ENCODE measurements at places on chromosomes 2 and 18.

DNA sequence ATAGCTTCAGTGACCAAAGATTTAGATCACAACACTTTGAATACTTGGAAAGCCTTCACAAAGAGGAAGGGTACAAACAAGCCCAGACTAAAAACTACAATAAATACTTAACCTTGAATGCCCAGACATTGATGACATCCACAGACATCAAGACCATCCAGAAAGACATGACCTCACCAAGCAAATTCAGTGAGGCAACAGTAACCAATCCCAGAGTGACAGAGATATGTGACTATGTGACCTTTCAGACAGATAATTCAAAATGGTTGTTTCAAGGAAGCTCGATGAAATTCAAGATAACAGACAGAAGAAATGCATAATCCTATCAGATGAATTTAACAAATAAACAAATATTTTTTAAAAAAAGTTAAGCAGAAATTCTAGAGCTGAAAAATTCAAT, 19.9 kb upstream of the EVA1A start:
- H3K4me1 ChIP-seq: no peaks in the 10 kb centered on the region
- H3K4me3 ChIP-seq: no peak overlapping the region
- H3K36me3 ChIP-seq: no peaks in the 10 kb centered on the region
- H3K27me3 ChIP-seq: peaks cover 6% of the 10 kb centered on the region

DNA sequence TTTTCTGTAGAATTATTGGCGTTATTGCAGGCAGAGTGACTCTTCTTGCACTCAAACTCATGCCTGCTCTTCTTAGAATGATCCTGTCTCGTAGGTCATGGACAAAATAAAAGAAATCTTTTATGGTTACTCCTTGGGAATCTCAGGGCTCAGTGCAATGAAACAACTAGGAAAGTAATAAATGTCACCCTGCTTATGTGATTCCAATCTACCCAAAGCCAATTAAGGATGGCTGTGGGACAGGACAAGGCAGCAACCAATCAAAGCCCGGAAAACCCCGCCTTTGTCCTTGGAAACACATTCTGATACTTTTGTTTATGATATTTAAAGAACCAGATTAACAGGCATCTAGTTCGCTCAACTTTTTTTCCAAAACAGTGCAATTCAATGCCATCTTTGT, 53.0 kb downstream of the GRB14 start:
- no peak overlapping the region for H3K4me3 ChIP-seq
- H3K27ac ChIP-seq: no peak overlapping the region
- no peak for DNase-seq
- no peaks in the 10 kb centered on the region for H3K4me1 ChIP-seq

- no peak for DNase-seq
- no peak overlapping the region for H3K4me3 ChIP-seq
- H3K4me1 ChIP-seq: no peaks in the 10 kb centered on the region
- H3K27me3 ChIP-seq: no peaks in the 10 kb centered on the region
- H3K27ac ChIP-seq: no peak overlapping the region
Measured at GRCh38 chr2:118687192-118687591, 160.3 kb downstream of the EN1 start.

DNA sequence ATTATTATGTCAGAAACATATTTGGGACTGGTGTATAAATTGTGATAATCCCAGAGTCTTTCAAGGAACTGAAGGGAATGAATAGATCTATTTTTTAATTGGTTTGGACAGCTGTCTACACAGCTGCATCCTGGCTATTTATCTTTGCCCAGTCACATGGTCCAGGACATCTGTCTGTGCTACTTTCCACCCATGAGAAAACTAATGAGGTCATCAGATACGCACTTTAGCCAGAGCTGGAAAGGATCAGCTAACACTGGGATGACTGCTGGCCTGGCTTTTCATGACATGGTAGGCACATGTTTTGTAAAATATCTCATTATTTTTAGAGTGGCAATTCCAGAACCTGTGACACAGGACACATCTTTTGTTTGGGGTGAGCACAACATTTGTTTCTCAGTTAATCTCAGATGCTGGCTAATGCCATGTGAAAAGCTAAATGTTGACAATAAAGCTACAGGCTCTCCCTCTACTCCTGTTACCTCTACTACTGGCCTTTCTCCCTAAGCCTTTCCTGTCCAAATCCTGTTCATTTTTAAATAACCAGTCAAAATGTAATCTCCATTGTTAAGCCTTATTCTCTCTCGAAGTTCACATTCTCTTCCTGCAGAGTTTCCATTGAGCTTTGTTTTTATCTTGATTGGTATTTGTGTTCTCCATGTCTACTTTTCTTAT, 500.7 kb downstream of the RIT2 start:
- no peak overlapping the region for H3K4me3 ChIP-seq
- H3K27me3 ChIP-seq: no peaks in the 10 kb centered on the region
- no peak for DNase-seq
- H3K36me3 ChIP-seq: no peaks in the 10 kb centered on the region
- no peak overlapping the region for H3K27ac ChIP-seq
- no peaks in the 10 kb centered on the region for H3K4me1 ChIP-seq

DNA sequence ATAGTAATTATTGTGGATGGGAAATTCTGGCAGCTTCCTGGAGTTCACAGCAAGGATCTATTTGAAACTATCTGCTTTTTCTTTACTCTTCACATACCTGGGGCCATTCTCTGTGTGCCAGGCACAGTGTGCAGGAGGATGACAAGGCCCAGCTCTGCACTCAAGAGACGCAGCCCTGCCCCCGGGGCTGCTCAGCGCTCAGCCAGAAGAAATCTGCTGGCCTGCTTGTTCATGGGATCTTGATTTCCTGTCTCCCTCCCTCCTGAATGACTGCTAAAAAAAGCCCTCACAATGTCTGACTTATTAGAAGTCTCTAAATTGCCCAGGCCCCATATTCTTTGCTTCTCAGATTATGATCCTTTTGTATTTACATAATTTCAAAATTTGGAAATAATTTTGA, 210.9 kb downstream of the DCDC2C start:
- H3K27ac ChIP-seq: no peak overlapping the region
- no peaks in the 10 kb centered on the region for H3K27me3 ChIP-seq
- H3K4me3 ChIP-seq: no peak overlapping the region

- no peaks in the 10 kb centered on the region for H3K4me1 ChIP-seq
- H3K4me3 ChIP-seq: no peak overlapping the region
- DNase-seq: no peak
- H3K27ac ChIP-seq: no peak overlapping the region
Measured at GRCh38 chr2:221068123-221068522, 504.0 kb downstream of the EPHA4 start.

DNA sequence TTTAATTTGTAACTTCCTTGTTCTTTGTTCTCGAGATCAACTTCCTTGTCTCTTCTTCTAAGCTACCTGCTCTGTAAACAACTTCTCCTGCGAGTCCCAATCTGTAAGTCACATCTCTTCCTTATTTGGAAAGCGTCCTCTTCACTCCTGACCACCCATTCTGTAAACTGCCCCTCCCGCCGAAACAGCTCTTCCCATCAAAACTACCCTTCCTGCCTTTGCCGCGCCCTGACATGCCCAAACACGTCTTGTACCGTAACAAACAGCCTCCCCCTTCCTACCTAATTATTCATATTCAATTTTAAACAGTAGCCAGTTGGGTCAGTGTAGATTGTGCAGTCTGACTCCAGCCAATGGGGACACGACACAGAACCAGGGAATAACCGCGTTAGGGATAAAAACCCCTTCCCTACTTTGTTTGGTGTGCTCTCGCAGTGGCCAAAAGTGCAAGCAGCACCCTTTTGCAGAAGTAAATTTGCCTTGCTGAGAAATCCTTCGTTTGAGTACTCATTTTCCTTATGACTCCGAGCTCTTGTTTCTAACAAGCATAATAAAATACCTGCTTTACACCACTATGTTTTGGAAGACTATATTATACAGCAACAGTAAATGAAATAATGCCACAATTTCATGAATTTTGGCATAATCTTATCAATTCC, 39.8 kb downstream of the PIAS2 start:
- H3K4me1 ChIP-seq: peaks cover 8% of the 10 kb centered on the region
- peak; percentile 6 for DNase-seq
- H3K36me3 ChIP-seq: peaks cover 5% of the 10 kb centered on the region
- H3K27ac ChIP-seq: peak overlapping the region; percentile 45
- H3K27me3 ChIP-seq: no peaks in the 10 kb centered on the region
- no peak overlapping the region for H3K4me3 ChIP-seq

- H3K36me3 ChIP-seq: no peaks in the 10 kb centered on the region
- H3K4me3 ChIP-seq: no peak overlapping the region
- DNase-seq: no peak
- H3K27me3 ChIP-seq: no peaks in the 10 kb centered on the region
- H3K27ac ChIP-seq: no peak overlapping the region
- peaks cover 15% of the 10 kb centered on the region for H3K4me1 ChIP-seq
Measured at GRCh38 chr2:98508709-98509066, 64.0 kb downstream of the INPP4A start.

DNA sequence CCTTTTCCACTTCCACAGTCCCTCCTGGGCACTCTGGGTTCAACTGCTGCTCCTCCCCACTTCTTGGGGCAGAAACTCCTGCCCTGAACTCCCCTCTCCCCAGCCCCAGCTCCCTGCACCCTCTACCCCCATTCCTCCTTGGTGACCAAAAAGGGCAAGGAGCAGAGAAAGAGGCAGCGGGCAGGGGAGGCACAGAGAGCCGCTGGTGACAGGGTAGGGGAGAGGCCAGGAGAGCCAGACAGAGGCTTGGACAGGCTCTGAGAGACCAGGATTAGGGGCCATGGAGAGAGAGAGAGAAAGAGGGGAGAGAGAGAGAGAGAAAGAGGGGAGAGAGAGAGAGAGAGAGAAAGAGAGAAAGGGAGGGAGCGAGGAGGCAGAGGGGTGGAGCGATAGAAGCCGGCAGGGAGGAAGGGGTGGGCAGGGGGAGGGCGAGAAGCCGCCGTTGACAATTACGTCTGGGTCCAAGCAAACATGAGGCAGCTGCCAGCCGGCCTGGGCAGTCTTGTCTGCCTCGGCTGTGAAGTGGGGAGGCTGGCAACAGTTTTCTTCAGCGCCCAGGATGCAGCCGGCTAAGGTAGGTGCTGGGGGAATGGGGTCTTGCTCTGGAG, at the start of gene KCNIP3:
KCNIP3 (plus strand) TSS at position 468 of the 608 bp plus-strand sequence; CDS start at position 560, 92 bp downstream.
- H3K4me1 ChIP-seq: no peaks in the 10 kb centered on the region
- no peak within 1 kb of the TSS for H3K27ac ChIP-seq
- no peaks in the 10 kb centered on the region for H3K36me3 ChIP-seq

DNA sequence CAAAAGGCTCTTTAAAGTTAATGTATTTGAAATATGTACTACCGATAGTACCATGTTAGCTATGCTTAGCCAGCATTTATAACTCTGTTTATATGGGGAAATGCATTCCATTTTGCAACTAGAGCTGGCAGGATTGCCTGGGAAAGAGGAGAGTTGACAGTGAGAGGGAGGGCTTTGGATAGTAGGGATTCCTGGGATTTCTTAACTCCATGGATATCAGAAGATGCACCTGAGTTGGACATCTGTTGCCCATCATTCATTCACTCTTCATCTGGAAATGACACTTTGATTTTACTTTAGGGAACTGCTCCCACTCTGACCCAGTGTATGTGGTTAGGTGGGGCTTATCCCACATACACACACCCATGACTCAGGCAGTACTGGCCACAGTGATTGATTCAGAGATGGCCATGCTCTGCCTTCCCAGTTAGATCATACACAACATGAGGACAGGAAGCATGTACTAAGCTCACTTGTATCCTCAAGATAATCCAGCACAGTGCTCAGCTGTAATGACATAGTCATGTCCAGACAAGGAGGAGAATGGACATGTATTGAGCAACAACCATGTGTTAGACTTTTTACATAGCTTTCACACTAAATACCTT, 248.8 kb downstream of the MREG start:
- DNase-seq: no peak
- no peak overlapping the region for H3K4me3 ChIP-seq
- no peak overlapping the region for H3K27ac ChIP-seq
- no peaks in the 10 kb centered on the region for H3K36me3 ChIP-seq
- H3K4me1 ChIP-seq: no peaks in the 10 kb centered on the region
- no peaks in the 10 kb centered on the region for H3K27me3 ChIP-seq

- no peak for DNase-seq
- no peak overlapping the region for H3K27ac ChIP-seq
- H3K4me3 ChIP-seq: no peak overlapping the region
- H3K4me1 ChIP-seq: peaks cover 26% of the 10 kb centered on the region
- no peaks in the 10 kb centered on the region for H3K36me3 ChIP-seq
- H3K27me3 ChIP-seq: no peaks in the 10 kb centered on the region
Measured at GRCh38 chr2:171134624-171135230, 26.0 kb downstream of the TLK1 start.

GRCh38 chr2:1708476-1709334, 35.6 kb downstream of the PXDN start:
- DNase-seq: no peak
- H3K27me3 ChIP-seq: no peaks in the 10 kb centered on the region
- H3K27ac ChIP-seq: no peak overlapping the region
- peaks cover 6% of the 10 kb centered on the region for H3K4me1 ChIP-seq
- no peak overlapping the region for H3K4me3 ChIP-seq

- H3K27me3 ChIP-seq: no peaks in the 10 kb centered on the region
- H3K4me3 ChIP-seq: no peak overlapping the region
- peaks cover 2% of the 10 kb centered on the region for H3K36me3 ChIP-seq
- peak; percentile 65 for DNase-seq
- H3K27ac ChIP-seq: no peak overlapping the region
Measured at GRCh38 chr2:113965644-113966043, 75.8 kb downstream of the ACTR3 start.

DNA sequence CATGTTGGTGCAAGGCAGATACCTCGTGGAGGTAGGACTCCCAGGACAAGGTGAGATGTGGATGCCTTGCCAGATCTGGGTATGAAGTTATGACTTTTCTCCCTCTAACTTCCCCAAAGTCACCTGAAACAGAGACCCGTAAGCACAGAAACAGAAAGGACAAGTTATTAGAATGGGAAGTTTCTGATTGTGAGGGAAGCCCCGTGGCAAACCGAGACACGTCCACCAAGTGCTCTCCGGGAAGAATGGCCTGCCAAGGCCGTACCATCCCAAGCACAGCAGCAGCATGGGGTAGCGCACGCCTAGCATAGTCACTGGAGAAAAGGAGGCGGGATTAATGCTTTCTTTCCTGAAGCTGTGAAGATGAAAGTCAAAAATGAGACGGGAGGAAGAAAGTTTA, 110.6 kb downstream of the ZNF532 start:
- H3K27me3 ChIP-seq: no peaks in the 10 kb centered on the region
- no peaks in the 10 kb centered on the region for H3K36me3 ChIP-seq
- H3K27ac ChIP-seq: peak overlapping the region; percentile 76
- H3K4me3 ChIP-seq: no peak overlapping the region

DNA sequence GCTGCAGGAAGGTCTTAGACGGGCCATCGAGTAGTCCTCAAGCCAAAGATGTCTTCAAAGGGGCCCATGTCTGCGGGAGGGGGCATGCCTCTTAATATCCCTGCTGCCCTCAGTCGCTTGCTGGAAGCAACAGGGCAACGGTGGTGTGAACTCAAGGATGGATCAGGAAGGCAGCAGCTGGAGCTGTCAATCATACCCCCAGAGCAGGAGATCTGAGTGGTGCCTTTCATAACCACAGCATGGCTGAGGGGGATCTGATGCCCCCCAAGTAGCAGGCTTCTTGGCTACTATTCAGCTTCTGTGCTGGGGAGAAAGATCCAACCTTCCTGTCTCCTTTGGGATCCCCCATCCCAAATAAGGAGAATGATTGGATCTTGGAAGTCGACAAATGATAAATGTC, 46.4 kb downstream of the INSIG2 start:
- H3K27ac ChIP-seq: no peak overlapping the region
- no peaks in the 10 kb centered on the region for H3K27me3 ChIP-seq
- H3K36me3 ChIP-seq: no peaks in the 10 kb centered on the region
- peaks cover 6% of the 10 kb centered on the region for H3K4me1 ChIP-seq
- DNase-seq: no peak

Data from B cell (primary cell).